Hematopoietic multipotent progenitor cell treated with erythropoietin and hydrocortisone succinate and interleukin-3 and kit ligand, for 6 days (in vitro differentiated cells): ENCODE measurements at places on chromosomes 5 and 9.

GRCh38 chr9:92278110-92278509 lies 15.4 kb downstream of the IARS1 start:
- no peak for DNase-seq

GRCh38 chr5:77402796-77403195 lies 89.3 kb downstream of the WDR41 start:
- no peak for DNase-seq

- no peak for DNase-seq
Observed at GRCh38 chr9:31390403-31391025, 993.9 kb upstream of the ACO1 start.

GRCh38 chr9:127844821-127845359 lies 9.6 kb downstream of the ENG start:
- DNase-seq = no peak

- DNase-seq = no peak
Observed at GRCh38 chr5:64505769-64506566, at the start of gene RGS7BP. Gene RGS7BP, plus strand, starts transcription at chr5:64506015. Its CDS starts 610 bp downstream, at chr5:64506625.

DNA sequence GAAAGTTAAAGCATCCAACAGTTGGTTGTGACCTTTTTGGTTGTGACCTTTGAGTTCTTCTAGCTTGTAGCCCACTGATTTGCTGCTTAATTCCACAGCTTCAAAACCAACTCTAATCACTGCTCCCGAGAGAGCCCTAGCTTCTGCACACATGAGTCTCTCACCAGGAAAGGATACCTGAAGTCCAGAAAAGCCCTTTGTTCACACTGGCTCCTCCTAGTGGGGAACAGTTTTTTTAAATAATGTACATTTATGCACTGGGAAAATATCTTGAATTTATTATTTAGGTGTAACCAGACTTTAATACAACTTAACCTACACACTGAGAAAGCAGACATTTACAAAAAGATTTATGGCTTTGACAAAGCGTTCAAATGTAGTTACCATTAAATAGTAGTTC lies 120.2 kb upstream of the CCDC152 start:
- peak; percentile 34 for DNase-seq

DNA sequence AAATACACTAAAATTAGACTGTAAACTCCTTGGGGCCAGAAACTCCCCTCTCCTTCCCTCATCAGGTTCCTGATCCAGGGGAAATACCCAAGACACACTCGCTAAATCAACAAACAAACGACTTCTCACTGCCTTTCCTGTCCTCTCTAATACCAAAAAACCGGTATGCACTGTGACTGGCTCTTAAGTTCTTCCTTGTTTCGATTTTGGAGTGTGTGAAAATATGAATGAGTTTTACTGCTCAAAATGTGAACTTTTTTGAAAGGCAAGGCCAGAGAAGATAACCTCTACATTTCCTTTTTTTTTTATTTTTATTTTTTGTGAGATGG lies 81.1 kb upstream of the EPB41L4B start:
- DNase-seq = no peak

GRCh38 chr9:79570448-79571308 lies 1.1 kb upstream of the TLE4 start:
- DNase-seq = peak; percentile 52

DNA sequence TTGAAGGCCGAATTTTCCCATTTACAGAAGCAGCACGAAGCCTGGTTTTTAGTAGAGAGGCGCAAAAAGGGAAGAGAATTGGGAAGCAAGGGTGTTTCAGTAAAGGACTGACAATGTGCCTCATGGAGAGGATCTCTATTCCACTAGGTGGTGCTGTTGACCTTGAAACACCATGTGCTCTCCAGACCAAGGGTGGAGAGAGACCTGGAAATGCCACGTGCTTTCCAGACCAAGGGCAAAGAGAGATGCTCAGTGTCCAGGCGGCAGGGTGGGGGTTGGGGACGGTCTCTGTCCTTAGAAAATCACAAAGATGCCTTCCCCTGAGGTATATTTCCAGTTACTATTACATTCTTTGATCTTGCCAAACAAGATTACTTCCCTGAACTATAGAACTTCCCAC lies 425.3 kb downstream of the CSNK1G3 start:
- peak; percentile 64 for DNase-seq

DNA sequence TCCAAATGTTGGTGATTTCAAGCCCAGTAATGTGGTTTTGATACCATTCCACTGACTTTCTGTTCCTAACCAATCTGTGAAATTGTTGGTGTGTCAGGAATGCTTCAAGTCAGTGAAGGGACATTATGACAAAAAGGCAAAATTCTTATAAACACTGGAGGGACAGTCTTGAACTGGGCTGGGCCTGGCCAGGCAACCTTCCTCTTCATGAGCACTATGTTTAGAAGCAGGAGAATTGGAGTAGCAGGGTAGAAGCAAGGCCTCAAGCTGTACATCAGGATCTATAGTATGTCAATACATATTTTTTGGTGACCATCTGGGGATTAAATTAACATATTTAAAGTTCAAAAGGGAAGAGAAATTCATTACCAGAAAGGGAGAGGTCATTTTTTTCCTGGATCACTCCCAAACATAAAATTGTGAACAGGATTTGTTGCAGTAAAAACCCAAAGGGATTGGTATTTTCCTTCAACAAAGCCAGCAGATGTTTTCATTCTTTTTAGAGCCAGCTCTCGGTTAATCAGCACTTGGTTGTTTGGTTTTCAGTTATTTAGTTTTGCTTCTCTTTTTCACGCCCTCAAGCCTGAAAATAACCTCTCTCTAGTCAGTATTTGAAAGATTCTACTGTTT lies 77.9 kb upstream of the PIK3R1 start:
- DNase-seq = no peak

GRCh38 chr9:109139851-109140250 lies 20.1 kb upstream of the TMEM245 start:
- no peak for DNase-seq

DNA sequence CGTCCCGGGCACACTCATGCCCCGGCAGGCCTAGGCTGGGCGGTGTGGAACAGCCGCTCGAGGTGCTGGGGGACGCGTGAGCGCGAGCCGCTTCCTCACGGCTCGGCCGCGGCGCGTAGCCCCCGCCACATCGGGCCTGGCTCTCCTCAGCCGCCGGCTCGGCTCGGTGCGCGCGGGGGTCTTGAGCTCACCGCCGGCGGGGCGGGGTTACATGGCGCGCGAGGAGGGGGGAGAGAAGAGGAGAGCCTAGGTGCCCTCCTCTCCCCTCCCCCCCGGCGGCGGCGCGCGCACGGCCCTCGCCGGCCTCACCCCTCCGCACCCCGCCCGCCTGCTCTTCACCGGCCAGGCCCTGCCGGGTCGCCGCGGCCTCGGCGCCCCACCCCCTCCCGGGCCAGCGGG lies 7.7 kb downstream of the RANBP6 start:
- peak; percentile 78 for DNase-seq

- peak; percentile 62 for DNase-seq
Observed at GRCh38 chr5:132666310-132667123, 7.3 kb upstream of the IL4 start.
